ENCODE measurements at places on chromosomes 2 and 18. TPM values are rescaled to one million over a fixed set of nuclear protein-coding genes. Genes with fewer than 3 reads are reported as not detected.

ASXL3 gene
- 10.4 TPM for total RNA-seq

MOB1A gene
- total RNA-seq = 117 TPM

CYTIP gene
- total RNA-seq = 24.0 TPM

AMER3 gene
- total RNA-seq = not detected

SERPINB8 gene
- 18.1 TPM for total RNA-seq

CFC1 gene
- not detected for total RNA-seq

GKN2 gene
- total RNA-seq = not detected

GCG gene
- total RNA-seq = not detected

CDCA7 gene
- 2.0 TPM for total RNA-seq

SERPINB13 gene
- total RNA-seq = not detected

DPYSL5 gene
- total RNA-seq = not detected

ALKAL2 gene
- total RNA-seq = 18.2 TPM

THSD7B gene
- total RNA-seq = 0.85 TPM

GCKR gene
- total RNA-seq = 2.2 TPM

RGPD3 gene
- 0.19 TPM for total RNA-seq

Measured in kidney (tissue), 22 donors.